CD4-positive, alpha-beta T cell treated with Interferon gamma for 1 hour (primary cell): ENCODE measurements at places on chromosomes 1 and 21.

- DNase-seq = no peak
These were observed 127.1 kb upstream of the CACYBP start for GRCh38 chr1:174872615-174873058.

GRCh38 chr1:81681601-81682266 is 119.0 kb upstream of the ADGRL2 start:
- DNase-seq = no peak

GRCh38 chr1:84708031-84708430 is 17.8 kb upstream of the SSX2IP start:
- no peak for DNase-seq

- DNase-seq = no peak
These were observed 5.8 kb upstream of the MMEL1 start for GRCh38 chr1:2638466-2639115.

DNA sequence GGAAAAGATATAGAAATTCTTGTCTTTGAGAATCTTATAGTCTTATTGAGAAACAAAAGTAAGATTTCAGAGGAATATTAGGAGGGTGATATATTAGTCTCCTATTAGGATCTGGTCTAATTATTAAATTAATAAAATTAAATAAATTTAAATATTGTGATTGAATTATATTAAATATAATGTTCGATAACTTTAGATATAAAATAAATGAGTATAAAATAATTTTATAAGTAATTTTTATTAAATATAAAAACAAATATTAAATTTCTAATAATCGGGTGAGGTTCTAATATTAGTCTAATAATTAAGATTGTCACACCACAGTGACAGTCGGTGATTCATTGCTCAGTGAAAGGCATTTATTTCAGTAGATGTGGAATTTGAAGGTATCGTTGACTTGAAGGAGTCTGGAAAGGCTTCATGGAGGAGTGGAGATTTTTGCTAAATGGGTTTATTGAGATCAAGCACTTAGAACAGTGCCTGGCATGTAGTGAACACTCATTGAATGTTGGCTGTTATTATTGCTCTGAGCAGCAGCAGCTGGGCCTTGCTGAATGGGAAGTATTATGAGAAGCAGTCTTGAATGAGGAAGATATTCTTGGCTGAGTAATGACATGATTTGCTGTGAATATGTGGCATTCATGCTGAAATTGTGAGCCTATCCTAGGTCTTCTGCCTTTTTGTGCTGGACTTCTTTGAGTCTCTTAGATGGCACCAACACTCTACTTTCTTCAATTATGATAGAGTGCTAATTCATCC is 74.6 kb downstream of the USP25 start:
- no peak for DNase-seq

DNA sequence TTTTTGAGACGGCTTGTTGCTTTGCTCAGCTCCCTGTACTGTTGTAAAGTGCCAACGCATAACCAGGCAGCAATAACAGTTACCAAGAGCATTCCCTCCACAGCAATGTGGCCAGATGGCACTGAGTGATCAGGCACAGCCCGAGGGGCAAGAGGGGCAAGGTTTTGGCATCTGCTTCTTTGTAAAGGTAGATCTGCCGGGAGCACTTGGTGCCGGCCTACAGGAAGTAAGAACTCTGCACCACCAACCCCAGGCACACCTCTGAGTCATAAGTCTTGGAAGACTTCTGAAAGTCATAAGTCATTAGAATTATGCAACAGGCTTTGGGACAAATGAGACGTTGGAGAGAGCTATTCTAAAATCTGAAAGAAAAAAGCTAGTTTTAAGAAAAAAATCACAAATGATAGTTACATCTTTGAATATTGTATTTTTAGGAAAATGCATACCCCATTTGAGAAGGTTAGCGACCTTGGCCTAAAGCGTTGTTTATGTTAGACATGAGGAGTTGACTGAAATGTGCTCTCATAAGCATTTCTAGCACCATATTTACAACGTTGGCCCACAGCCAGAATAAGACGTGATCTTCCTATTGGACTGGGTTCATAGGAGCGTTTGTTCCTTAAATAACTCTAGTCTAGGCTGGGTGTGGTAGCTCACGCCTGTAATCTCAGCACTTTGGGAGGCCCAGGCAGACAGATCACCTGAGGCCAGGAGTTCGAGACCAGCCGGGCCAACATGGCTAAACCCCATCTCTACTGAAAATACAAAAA is 37.7 kb upstream of the MAP10 start:
- DNase-seq = peak; percentile 26

GRCh38 chr1:68232289-68233148 is at the start of gene WLS:
TSS of gene WLS (minus strand) at chr1:68232523. CDS start at chr1:68232299, 224 bp downstream.
- DNase-seq = peak; percentile 3

GRCh38 chr1:218034468-218034867 is 250.6 kb upstream of the RRP15 start:
- no peak for DNase-seq

- no peak for DNase-seq
These were observed 27.2 kb downstream of the NIPAL3 start for GRCh38 chr1:24442764-24443163.

DNA sequence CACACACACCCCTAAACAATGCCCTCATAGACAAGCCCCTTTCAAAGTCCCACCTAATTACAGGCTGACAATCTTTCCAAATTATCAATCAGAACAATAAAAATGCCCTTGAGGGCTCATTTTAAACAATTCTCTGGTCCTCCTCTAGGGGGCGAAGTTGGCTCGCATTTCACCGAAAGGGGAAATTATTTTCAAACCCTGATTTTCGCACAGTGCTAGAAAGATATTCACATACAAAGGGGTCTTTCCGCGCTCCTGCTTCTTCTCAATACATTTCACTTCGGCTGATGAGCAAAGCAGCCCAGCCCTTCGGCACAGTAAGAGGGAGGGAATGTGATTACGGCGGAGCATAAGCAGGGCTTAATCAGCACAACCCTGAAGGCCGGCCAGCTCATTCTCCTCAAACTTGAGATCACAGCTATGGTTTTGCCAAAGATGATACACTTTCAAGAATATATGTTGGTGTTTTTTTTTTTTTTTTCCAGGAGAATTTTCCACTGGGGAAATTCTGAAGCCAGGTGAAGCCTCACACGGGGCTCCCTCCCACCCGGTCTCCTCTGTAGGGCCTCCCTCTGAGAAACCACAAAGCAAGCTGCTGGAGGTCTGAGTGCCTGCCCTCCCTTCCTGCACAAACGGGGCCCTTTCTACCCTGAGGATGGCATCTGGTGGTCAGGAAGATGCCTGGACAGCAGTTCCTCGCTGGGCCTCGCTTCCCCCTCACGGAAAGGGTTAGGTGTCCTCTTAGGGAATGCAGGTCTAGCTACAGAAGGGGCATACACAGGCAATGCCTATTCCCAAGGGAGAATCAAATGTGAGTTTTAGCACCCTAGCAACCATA is 66.9 kb downstream of the GNG12 start:
- no peak for DNase-seq

DNA sequence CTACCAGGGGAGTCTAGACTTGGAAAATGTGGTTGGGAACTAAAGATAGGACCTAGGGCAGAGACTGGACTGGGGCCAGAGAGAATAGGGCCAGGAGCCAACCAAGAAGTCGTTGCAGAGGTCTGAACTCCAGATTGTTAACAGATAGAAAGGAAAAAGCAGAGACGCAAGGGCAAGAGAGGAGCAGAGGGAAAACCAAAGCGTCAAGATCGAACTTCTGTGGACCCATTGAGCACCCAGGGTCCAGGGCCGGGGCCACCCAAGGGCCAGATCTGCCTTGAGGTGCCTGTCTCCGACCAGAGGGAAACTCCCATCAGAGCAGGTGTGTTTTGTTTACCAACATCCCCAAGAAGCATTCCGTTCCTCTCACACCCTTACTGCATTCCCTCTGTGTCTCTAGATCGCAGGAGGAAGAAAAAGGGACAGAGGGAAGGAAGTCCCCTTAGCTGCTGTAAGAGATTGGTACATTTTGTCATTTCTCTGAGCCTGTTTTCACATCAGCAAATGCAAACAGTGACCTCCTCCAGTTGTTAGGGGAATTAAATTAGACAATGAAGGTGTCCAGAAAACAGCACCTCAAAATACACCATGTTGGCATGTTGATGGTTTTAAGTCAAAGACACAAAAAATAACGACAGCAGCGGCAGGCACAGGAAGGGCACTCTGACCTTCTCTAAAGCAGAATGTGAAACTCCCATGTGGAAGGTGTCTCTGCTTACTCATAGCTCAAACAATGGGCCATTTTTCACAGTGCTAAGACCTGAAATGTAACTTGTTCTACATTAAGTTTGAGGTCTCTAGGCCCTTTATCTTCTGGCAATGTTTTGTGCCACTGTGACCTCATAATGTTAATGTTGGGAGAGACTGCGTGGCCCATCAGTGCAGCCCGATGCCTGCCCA is 105.8 kb upstream of the RAB4A start:
- DNase-seq = no peak

- no peak for DNase-seq
These were observed 300.3 kb upstream of the B3GALT2 start for GRCh38 chr1:193486671-193487229.

GRCh38 chr1:214224611-214225354 is 56.2 kb upstream of the SMYD2 start:
- no peak for DNase-seq

- no peak for DNase-seq
These were observed 195.2 kb downstream of the GABPA start for GRCh38 chr21:25929856-25930520.

GRCh38 chr1:88680471-88680870 is 3.6 kb upstream of the PKN2 start:
- DNase-seq = no peak

- DNase-seq = no peak
These were observed 157.6 kb downstream of the VAV3 start for GRCh38 chr1:107807405-107807804.

DNA sequence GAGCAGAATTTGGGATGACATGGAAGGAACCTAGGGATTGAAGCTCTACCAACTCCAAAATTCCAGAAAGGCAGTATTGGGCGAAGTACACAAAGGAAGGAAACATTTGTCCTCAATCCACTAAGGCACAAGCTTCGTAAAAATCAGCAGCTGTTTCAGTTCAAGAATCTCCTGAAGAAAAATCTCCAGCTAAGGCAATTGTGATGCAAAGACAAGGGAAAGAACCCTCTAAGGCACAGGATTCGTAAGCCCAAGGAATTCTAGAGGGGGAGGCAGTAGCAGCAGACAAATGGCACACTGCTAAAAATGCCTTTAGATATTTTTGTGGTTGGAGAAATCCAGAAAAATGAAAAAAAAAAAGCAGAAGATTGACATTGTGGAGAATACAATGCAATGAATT is 64.5 kb upstream of the PLPPR5 start:
- DNase-seq = no peak

GRCh38 chr1:193013005-193013404 is 46.2 kb downstream of the UCHL5 start:
- no peak for DNase-seq

DNA sequence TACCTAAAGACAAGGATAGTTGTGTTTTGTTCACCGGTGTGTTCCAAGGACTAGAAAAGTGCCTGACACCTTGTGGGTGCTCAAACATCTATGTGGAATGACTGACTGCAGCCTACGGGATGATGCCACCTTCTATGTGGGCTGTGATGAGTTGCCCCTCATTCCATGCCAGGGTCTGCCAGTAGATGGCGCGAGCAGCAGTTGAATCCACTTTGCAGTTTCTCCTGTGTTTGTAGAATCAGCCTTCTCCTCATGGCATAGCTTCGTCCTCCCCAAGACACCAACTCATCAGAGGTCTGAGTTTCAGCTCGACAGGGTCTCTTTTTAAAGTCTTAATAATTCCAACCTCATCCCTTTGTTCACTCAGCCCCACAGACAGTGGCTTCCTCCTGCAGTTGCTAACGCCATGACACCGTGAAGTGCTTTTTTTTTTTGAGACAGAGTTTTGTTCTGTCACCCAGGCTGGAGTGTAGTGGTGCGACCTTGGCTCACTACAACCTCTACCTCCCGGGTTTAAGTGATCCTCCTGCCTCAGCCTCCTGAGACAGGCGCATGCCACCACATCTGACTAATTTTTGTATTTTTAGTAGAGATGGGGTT is 133.7 kb downstream of the CAPN8 start:
- DNase-seq = peak; percentile 9

DNA sequence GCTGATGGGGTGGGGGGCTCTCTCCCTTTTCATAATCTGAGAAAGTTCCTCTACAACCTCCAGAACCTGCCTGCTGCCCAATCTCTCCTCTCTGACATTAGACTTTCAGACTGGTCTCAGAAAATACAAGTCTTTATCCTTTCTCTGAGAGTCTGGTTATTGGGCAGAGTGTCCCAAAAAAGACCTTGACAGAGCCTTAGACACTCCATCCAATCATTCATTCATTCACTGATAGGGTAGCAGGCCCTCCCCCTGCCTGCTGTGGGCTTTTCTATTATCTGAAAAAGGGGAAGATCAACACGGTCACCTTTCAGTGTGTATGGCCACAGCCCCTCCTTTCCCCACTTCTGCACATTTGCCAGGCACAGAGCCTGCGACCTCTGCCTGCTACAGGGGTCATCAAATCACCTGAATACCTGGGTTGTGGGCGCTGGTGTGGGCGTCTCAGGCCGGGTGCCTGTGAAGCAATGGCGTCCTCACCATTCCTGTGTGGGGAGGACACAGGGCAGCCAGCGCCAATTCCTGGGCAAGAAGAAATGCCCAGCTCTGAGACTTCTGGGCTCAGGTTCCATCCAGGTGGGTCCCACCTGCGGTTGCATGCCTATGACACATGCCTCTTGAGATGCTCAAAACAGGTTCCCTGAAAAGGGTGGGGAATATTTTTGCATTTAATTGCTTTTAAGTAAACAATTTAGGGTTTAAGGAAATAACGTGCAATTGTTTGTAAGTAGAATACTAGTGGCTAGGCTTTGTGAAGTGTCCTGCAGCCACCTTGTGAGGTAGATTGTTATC is 52.8 kb downstream of the ELK4 start:
- no peak for DNase-seq

DNA sequence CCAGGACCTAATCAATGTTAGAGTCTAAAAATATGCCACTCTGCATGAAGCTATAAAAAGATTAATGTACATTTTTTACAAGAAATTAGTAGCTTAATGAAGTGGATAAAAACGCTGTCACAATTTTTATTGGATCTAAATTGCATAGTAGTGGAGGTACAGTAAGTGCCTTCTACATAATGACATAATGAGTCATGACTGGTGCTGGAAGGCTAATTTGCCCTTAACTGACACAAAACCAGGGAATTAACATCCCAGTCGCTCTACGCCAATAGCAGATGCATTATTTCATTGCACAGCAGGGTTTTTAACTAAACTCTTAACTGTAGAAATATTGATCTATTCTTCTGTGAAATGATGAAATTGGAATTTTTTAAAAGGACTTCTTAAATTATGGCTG is 33.3 kb downstream of the RRAGC start:
- no peak for DNase-seq

DNA sequence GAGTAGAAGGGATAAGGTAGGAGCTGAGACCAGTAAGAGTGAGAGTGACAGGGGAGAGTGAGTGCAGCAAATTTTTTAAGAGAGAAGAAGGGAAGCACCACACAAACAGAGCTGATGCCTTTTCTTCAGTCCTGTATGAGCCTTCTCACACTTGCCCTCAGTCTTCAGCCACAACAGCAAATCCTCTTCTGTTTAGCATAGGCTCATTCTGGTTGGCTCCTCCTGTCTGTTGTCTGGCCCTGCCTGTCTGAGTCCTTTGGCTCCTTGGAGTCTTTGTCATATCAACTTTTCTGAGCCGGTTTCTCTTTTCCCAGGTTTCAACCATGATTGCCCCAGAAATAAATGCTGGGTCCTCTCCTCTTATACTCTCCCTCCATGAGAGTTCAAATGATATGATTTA is 12.7 kb upstream of the CASQ1 start:
- no peak for DNase-seq

- DNase-seq = no peak
These were observed 7.8 kb upstream of the NTPCR start for GRCh38 chr1:232942413-232943294.

- no peak for DNase-seq
These were observed 1.1 kb downstream of the COX20 start for GRCh38 chr1:244836584-244836983.

- DNase-seq = no peak
These were observed 349.4 kb downstream of the HLX start for GRCh38 chr1:221228594-221228993.
